Fibroblast of skin of right quadriceps (primary cell): ENCODE measurements at places on chromosomes 3 and 15.
A peak's percentile ranks its signal among the peaks of the same experiment; 100 is the strongest.

- no peak for DNase-seq
These were observed 218.5 kb upstream of the RGMA start for GRCh38 chr15:93307513-93307912.

GRCh38 chr15:20368974-20369373 lies 172.6 kb downstream of the GOLGA6L6 start:
- no peak for DNase-seq

DNA sequence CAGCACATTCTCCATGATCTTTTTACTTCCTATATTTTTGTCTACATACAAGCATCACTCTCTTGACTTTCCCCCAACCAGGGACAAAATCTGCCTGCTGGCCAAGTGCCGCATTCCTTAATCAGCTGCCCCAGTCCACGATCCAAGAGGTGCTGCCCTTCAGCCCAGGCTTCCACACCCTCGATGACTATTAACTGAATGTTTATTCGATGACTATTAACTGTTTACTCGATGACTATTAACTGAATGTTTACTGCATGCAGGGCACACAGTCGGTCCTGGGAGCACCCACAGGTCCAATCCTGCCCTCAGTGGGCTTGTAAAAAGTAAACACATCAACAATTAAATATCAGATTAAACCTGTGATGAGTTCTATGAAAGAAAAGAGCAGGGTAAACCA lies 256.9 kb downstream of the ARRDC4 start:
- DNase-seq = no peak

DNA sequence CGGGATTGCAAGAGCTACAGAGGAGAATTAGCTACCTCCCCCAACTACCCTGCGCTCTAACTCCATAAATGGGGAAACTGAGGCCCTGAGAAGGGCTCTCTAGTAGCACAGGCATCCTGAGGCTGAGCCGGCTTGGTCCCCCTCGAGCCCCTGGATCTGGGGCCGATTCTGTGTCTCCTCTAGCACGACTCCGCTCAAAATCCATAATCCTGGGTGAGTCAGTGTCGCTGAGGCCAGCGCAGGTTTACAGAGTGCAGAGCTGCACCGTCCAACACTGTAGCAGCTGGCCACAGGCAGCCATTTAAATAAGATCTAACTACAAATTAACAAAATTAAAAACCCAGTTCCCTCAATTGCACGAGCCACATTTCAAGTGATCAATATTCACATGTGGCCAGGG lies 10.8 kb downstream of the GATA2 start:
- no peak for DNase-seq

GRCh38 chr15:50145451-50145872 lies 26.4 kb upstream of the ATP8B4 start:
- DNase-seq = peak; percentile 85

DNA sequence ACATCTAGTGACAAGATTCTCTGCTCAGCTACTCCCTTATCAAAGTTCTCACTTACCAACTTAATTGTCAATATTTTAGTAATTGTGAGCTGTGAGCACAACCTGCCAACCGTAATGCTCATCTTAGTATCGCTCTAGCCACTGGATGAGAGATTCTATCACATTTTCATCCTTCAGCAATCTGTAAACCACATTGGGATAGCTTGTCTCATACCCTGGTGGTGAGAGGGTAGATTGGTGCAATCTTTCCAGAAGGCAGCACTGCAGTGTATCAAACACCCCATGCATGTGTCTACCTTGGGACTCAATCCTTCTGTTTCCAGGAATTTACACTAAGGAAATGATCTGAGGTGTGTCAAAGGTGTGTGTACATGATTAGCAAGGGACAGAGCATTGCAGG lies 18.9 kb upstream of the ATP8B4 start:
- DNase-seq = peak; percentile 11

GRCh38 chr3:13823692-13824091 lies 56.2 kb downstream of the WNT7A start:
- no peak for DNase-seq

DNA sequence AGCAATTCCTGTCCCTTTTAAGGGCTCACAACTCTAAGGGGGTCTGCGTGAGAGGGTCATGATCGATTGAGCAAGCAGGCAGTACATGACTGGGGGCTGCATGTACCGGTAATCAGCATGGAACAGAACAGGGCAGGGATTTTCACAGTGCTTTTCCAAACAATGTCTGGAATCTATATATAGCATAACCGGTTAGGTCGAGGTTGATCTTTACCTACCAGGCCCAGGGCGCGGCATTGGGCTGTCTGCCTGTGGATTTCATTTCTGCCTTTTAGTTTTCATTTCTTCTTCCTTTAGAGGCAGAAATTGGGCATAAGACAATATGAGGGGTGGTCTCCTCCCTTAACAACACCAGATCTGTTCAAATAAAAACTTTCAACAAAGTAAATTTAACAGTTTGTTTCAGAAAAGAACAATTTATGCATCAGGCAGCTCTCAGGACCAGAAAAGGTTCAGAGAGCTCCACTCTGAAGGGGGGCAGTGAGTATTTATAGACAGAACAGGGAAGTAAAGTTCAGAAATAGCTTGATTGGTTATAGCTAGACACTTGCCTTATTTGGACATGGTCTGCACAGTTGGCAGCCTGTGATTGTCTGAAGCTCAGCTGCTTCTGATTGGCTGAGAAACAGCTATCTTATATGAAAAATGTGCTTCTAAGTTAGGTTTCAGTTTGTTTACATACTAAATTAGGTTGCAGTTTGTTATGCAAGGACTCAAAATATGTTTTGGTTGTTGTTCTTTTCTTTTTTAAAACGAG lies 17.2 kb upstream of the B4GALT4 start:
- DNase-seq = peak; percentile 52
